Panc1 (cell line): ENCODE measurements at places on chromosomes 7 and 10. TPM values are rescaled to one million over a fixed set of nuclear protein-coding genes. Genes with fewer than 3 reads are reported as not detected.

- H3K4me3 ChIP-seq: no peak overlapping the region
- peaks cover 7% of the 10 kb centered on the region for H3K27me3 ChIP-seq
- no peaks in the 10 kb centered on the region for H3K36me3 ChIP-seq
- no peak overlapping the region for H3K27ac ChIP-seq
- H3K4me1 ChIP-seq: no peaks in the 10 kb centered on the region
Observed at GRCh38 chr10:86058964-86059363, 307.6 kb downstream of the GRID1 start.

DNA sequence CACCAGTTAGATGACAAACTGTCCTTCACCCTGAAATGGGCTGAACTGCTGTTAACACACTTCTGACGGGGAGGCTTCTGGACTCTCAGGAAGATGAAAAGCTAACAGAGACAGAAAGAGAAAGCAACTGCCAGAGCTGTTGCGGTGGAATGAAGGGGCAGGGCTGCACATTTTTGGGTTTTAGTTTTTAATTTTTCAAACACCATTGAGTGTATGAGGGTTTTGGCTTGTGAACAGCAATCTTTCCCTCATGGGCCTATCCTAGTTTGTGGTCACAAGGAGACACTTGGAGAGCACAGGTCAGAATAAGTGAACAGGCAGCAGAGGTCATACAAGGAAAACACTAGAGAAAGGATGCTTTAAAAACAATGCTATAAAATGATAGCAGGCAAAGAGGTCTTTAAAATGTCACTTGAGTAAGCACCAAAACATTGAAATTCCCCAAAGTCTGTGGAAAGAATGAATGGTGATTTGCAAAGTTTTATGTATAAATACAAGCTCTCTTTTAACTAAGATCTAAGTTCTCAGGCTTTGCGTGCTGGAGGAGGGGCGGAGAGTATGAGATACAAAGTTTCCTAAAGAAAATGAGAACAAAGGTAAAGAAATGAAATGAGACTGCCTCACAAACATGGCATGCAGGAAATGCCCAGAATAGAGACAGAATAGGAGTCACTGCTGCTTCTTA lies 101.4 kb upstream of the GLI3 start:
- H3K36me3 ChIP-seq: no peaks in the 10 kb centered on the region
- no peaks in the 10 kb centered on the region for H3K27me3 ChIP-seq
- no peaks in the 10 kb centered on the region for H3K4me1 ChIP-seq
- H3K4me3 ChIP-seq: no peak overlapping the region

GRCh38 chr7:137839903-137840779 lies 6.6 kb downstream of the DGKI start:
- no peaks in the 10 kb centered on the region for H3K4me1 ChIP-seq
- no peaks in the 10 kb centered on the region for H3K36me3 ChIP-seq
- H3K27ac ChIP-seq: no peak overlapping the region
- H3K27me3 ChIP-seq: peaks cover 17% of the 10 kb centered on the region
- no peak overlapping the region for H3K4me3 ChIP-seq

DDIT4 gene
- 157 TPM for total RNA-seq

PDE6C gene
- total RNA-seq: not detected

MGMT gene
- total RNA-seq: 27.3 TPM

CLRN3 gene
- not detected for total RNA-seq

MUC12 gene
- 6.8 TPM for total RNA-seq
